Activated T-helper 1 cell treated with Interleukin-2 at 50 U/mL for 16 hours (primary cell): ENCODE measurements at places on chromosomes 3 and 15.

DNA sequence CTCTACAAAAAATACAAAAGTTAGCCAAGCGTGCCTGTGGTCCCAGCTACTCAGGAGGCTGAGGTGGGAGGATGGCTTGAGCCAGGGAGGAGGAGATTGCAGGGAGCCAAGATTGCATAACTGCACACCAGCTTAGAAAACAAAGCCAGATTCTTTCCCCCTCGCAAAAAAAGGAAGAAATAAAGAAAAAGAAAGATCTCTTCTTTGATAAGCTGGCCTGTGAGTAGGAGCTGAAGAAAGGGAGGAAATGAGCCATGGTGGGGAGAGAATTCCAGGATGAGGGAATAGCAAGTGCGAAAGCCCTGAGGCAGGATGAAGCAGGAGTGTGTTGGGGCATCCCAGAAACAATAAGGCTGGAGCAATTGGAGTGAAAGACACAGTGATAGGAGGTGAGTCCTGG, 24.5 kb upstream of the TOP2B start:
- no peak for DNase-seq

DNA sequence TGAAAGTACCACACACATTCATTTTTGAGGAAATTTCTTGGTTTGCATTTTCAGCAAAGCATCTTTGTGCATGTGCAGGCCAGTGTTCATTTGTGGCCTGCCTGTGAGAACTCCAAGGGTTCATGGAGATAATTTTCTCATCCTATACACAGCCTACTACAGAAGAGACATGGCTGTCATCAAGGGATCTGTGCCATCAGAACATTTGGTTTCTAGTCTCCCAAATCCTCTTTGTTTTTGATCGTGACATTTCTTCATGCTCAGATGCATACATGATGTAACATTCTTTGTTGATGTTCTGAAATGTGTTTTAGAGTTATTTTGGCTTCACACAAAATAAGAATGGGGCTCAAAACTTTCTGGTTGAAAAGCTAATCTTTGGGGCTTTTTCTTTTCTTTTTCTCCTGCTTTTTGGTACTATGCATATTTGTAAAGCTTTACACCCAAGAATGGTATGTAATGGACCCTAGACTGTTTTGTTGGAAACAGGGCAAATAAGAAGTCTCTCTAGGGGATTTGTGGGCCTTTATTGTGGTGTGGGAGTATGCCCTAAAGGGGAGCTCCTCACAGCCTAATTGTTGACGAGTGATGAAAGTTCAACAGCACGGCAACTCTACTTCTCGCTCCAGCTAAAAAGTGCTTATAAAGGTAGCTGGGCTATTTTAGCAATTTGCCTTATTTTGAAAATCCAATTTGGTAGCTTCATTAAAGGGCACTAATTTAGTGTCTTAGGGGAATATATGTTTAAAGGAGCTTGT, 3.2 kb upstream of the ARPP21 start:
- DNase-seq = no peak

DNA sequence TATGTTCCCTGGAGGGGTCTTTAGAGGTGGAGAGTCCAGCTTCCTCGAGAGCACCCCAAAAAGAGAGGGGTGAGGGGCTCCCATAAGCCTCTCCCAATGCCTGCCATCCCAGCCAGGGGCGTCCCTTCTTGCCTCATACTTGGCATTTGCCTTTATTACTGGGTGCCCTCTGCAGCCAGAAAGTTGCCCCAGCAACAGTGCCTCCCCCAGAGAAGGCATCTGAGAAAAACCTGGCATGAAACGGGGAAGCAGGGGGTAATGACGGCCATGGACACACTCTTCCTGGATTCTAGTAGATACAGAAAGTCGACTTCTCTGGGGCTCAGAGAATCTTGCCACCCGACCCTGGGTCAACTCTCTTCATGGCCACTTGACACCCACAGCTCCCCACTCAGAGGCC, 90.1 kb downstream of the PCSK6 start:
- DNase-seq = no peak

GRCh38 chr3:20246662-20247061, 60.7 kb upstream of the SGO1 start:
- no peak for DNase-seq

DNA sequence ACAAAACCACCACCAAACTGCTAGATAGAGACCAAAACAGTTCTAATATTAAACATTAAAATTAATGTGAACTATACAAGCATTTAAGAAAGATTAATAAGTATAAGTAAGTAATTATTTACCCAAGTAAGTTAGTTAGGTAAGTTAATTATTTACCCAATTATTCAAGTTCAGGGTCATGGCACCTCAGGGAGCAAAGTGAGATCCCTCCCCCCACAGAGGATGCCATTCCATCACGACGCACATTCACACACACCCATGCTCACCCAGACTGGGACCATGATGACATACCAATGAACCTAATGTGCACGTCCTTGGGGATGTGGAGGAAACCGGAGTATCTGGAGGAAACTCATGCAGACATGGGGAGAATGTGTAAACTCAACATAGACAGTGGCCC, 229.1 kb downstream of the NR2F2 start:
- no peak for DNase-seq

GRCh38 chr3:45105855-45106671, 40.1 kb downstream of the CDCP1 start:
- peak; percentile 49 for DNase-seq

GRCh38 chr3:87270908-87271700, 5.3 kb downstream of the POU1F1 start:
- DNase-seq = no peak

- no peak for DNase-seq
Measured at GRCh38 chr15:38524156-38524555, 40.5 kb downstream of the RASGRP1 start.
